Fibroblast of skin of scalp (primary cell): ENCODE measurements at places on chromosomes 1 and 21.

GRCh38 chr1:27345272-27345671, 3.5 kb downstream of the SYTL1 start:
- DNase-seq = no peak

DNA sequence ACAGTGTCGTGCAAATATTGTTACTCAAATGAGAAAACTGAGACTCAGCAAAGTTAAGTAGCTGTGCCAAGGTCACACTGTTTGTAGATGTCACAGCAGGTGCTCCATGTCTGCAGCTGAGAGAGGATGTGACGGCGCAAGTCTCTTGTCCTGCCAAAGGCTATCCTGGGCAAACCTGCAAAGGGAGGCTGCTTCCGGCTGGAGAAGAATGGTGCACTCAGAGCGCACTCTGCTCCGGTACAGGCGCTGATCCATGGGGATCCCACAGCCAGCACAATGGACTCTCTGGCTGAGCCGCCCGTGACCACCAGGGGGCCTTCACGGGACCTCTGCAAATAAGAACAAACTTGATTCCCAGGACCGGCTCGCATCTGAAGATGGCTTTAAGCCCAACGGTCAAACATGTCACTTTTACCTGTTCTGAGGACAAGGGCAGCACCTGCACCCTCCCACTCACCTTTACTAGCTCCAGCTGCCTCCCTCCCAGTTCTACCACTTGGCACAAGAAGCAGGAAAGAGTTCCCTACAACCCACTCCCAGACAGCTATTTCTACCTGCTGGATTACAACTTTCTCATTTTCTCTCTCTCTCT, 21.9 kb downstream of the RD3 start:
- DNase-seq = peak; percentile 64

DNA sequence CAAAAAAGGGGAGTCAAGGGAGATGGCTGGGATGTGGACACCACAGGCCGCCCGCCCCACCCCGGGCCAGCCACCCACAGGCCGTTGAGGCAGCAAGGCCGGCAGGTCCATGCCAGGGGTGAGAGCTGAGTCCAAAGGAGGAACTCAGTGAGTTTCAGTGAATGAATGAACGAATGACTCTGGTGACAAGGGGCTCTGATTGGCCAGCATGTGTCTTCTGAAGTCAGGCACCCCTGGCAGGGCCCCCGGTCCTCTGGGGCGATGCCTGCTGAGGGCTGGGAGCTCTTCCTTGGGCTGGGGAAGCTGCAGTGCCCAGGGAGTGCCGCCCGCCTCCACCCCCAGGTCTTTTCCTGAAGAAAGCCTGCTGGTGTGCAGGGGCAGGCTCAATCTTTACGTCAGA, 236.1 kb upstream of the VAMP3 start:
- no peak for DNase-seq

DNA sequence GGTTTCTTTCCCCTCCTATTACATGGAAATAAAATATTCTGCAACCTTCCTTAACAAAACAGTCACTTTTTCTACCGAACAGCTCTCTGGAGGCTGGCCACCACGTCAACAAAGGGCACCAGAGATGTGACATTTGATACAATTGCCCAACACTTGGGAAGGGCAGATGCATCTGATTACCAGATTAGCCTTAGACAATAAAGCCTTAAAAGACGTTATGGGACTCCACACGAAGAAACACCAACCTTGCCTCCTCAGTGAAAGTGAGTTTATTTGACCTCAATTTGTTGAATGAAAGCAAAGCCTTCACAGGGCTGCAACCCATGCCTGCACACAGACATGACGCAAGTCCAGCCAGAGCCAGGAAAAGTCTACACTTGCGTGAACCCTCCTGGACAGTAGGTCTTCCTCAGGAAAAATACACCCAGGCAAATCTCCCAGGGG, 136.1 kb downstream of the TGFBR3 start:
- DNase-seq = no peak

DNA sequence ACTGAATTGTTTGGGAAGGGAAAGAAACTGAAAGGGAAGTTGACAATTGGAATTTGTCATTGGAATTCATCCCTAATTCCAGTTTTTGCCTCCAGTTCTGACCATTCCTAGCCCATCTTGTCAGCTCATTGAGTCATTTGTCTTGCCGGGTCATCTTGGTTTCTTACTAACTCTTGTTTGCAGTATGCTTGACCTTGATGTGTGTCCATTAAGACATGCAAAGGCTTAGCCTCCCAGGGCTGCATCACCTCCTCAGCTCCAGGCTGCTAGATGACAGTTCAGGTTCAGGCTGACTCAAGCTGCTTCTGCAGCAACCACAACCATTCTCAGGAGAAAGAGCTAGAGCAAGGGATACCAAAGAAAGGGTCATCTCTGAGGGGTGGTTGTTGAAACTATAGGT, 151.3 kb upstream of the PTGFR start:
- peak; percentile 82 for DNase-seq

- no peak for DNase-seq
Observed at GRCh38 chr21:44596068-44596725, 3.9 kb upstream of the KRTAP10-6 start.

GRCh38 chr1:2276803-2277580, 48.9 kb downstream of the SKI start:
- peak; percentile 76 for DNase-seq

- DNase-seq = no peak
Observed at GRCh38 chr1:145707183-145707867, at the start of gene PDZK1. Gene PDZK1, minus strand, starts transcription at chr1:145707368. Its CDS starts 19,347 bp downstream, at chr1:145688021.

- no peak for DNase-seq
Observed at GRCh38 chr1:203040513-203041275, 14.4 kb downstream of the PPFIA4 start.

DNA sequence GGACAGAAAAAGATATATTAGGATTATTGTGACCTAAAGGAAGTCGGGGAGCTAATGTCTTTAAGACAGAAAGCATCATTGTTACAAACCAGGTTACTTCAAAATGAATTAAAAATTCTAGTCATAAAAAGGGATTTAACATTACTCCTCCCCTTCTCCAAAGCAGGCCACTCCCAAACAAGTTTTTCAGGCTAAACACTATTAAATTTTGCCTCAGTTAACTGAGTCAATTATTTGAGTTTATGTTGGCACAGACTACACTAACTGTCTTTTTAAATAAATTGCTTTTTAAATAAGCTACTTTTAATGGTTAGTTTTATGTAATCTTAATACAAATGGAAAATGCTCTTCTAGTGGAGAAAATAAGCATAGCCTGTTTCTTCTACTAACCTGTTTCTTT, 395.0 kb upstream of the DUSP10 start:
- DNase-seq = no peak

DNA sequence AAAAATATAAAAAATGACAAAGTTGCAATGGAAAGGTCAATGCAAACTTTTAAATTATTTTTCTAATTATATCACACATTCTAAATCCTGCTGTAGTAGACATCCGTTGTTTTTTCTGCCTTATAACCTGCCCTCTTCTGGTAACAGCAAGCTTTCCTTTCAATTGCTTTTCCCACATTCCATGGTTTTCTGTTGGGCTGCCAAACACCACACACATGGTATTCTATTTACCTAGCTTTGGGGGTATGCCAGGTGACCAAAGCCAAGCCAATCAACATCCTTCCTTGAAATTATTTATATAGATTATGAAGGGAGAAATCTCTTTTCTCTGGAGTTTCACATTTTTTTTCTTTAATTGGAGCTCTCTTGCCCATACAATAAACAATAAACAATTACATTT, 3.4 kb upstream of the LAMC1 start:
- DNase-seq = no peak

DNA sequence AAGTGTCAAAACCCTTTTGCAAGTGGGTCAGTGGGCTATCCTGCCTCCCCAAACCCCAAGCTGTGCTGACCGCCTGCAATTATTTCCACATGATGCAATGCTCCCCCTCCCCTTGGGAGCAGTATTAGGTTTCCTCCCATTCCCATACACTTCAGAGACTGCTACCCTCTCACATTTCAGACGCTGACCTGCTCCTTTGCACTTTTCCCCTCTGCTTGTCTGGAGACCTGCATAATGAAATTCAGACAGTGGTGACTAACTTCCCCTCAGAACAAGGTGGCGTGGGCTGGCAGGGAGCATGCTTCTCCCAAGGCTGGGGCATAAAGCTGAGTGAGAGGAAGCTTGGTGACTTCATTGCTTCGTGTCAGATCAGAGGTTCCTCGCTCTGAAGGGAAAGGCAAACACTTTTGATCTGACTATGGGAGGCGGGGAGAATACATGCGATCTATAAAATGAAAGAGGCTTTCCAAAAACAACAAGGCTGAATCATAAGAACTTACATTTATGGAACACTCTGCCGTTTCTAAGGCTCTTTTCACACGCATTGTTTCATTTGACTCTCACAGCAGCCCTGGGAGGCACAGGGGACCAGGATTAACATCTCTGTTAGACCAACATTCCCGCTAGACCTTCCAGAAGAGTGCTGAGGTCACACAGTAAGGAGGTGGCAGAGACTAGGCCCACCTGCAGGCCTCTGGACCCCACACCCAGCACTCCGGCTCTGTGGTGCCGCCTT, 27.5 kb upstream of the ROR1 start:
- DNase-seq = peak; percentile 92

DNA sequence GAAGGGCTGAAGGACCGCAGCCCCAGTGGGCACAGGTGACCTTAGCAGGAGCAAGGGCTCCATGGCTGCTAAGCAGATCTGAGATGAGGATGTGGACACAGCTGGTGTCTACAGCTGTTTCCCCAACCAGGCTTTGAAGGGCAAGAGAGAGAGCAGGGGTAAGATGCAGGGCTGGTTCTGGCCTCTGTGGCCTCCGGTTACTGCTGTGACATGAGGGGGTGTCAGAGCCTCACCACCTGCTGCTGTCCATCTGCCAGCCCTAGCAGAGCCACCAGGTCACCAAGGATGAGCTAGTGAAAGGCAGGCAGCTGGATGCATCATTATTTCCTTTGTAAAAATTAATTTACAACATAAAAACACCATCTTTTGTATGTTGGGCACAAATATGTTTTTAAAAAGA, 33.4 kb downstream of the OBSCN start:
- DNase-seq = no peak

GRCh38 chr1:222009105-222009730, 267.3 kb upstream of the DUSP10 start:
- peak; percentile 22 for DNase-seq
